Bronchus fibroblast of lung (primary cell): ENCODE measurements at places on chromosomes 7 and 10. TPM values are rescaled to one million over a fixed set of nuclear protein-coding genes. Genes with fewer than 3 reads are reported as not detected.

The CDK14 gene
- 10.7 and 12.1 TPM in 2 replicates for total RNA-seq

The PRKCQ gene
- 0.34 and 0.59 TPM in 2 replicates for total RNA-seq

The RELN gene
- 1.2 and 1.3 TPM in 2 replicates for total RNA-seq

The PNLIPRP1 gene
- not detected in 2 replicates for total RNA-seq

The SEMA3E gene
- total RNA-seq = 0.45 and 0.50 TPM in 2 replicates

The PPP1R9A gene
- 0.15 and 0.17 TPM in 2 replicates for total RNA-seq

The NCF1 gene
- total RNA-seq = not detected in 2 replicates

The GRM3 gene
- not detected in 2 replicates for total RNA-seq

The PTPRZ1 gene
- total RNA-seq = under 0.01 TPM in 1 of 2 replicates, not detected in the other

The DLX6 gene
- total RNA-seq = not detected in 2 replicates

The AVPI1 gene
- 21.4 and 24.5 TPM in 2 replicates for total RNA-seq

The LIPJ gene
- total RNA-seq = not detected in 2 replicates

The C7orf33 gene
- total RNA-seq = not detected in 2 replicates

The CYP26A1 gene
- not detected in 2 replicates for total RNA-seq

The CYP3A4 gene
- not detected in 2 replicates for total RNA-seq

The EMX2 gene
- total RNA-seq = not detected in 2 replicates

The STEAP4 gene
- total RNA-seq = under 0.01 and 0.17 TPM in 2 replicates

The RRP12 gene
- 20.7 and 21.0 TPM in 2 replicates for total RNA-seq

The PNLIPRP2 gene
- not detected in 2 replicates for total RNA-seq

The CXCL12 gene
- 10.1 and 11.0 TPM in 2 replicates for total RNA-seq

The LEP gene
- not detected in 2 replicates for total RNA-seq

The LIPM gene
- not detected in 2 replicates for total RNA-seq

The OGDHL gene
- total RNA-seq = under 0.01 and 0.17 TPM in 2 replicates

The SPOCK2 gene
- 0.15 and 0.34 TPM in 2 replicates for total RNA-seq

The ABHD11 gene
- total RNA-seq = 25.9 and 26.3 TPM in 2 replicates

The ADIRF gene
- 18.7 and 21.7 TPM in 2 replicates for total RNA-seq

The RGS10 gene
- total RNA-seq = 73.1 and 90.6 TPM in 2 replicates

The ZP3 gene
- total RNA-seq = 0.84 and 2.5 TPM in 2 replicates

The SPDYE1 gene
- total RNA-seq = not detected in 2 replicates

The NME8 gene
- total RNA-seq = not detected in 2 replicates

The GHRHR gene
- not detected in 2 replicates for total RNA-seq

The MCMBP gene
- 52.6 and 58.0 TPM in 2 replicates for total RNA-seq

The CPA4 gene
- total RNA-seq = 26.7 and 28.1 TPM in 2 replicates

The ZNF804B gene
- total RNA-seq = not detected in 2 replicates

The PHTF2 gene
- total RNA-seq = 17.8 and 19.6 TPM in 2 replicates

The TFEC gene
- total RNA-seq = not detected in 2 replicates

The C10orf62 gene
- total RNA-seq = not detected in 2 replicates

The DPYSL4 gene
- total RNA-seq = 5.9 and 7.1 TPM in 2 replicates

The GNAI1 gene
- 28.6 and 28.7 TPM in 2 replicates for total RNA-seq

The CALCR gene
- not detected in 2 replicates for total RNA-seq

The INMT gene
- 2.1 and 2.5 TPM in 2 replicates for total RNA-seq

The CLDN15 gene
- 1.5 and 2.4 TPM in 2 replicates for total RNA-seq

The VENTX gene
- total RNA-seq = not detected in 2 replicates

The NPY4R2 gene
- not detected in 2 replicates for total RNA-seq
